Foreskin keratinocyte (primary cell): ENCODE measurements at places on chromosomes 2 and 18.

- DNase-seq: peak; percentile 66
Measured at GRCh38 chr2:68921646-68922045, 31.0 kb downstream of the GKN2 start.

GRCh38 chr18:21632393-21632792 lies 20.3 kb downstream of the SNRPD1 start:
- no peak for DNase-seq

DNA sequence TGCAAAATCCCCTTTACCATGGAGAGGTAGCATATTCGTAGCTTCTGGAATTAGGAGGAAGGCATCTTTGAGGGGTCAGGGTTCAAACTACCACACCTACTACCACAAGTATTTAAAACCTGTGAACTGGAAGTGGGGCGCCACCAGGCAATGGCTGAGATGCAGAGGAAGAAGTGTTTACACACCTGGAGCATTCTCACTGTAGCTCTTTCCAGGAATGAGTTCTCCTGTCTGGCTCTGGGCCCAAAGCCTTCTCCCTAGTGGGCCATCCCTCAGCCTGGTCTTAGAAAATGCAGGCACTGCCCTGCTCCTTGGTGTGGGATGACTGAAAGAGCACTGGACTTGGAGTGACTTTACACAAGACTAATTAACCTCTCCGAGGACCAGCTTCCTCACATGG lies 30.7 kb upstream of the FOXI3 start:
- DNase-seq: no peak

- DNase-seq: no peak
Measured at GRCh38 chr2:240997856-240998705, at the start of gene SNED1. SNED1 (plus strand) TSS chr2:240998618; CDS start chr2:240998838, 220 bp downstream.

- DNase-seq: peak; percentile 32
Measured at GRCh38 chr2:142217804-142218203, 87.0 kb upstream of the LRP1B start.

DNA sequence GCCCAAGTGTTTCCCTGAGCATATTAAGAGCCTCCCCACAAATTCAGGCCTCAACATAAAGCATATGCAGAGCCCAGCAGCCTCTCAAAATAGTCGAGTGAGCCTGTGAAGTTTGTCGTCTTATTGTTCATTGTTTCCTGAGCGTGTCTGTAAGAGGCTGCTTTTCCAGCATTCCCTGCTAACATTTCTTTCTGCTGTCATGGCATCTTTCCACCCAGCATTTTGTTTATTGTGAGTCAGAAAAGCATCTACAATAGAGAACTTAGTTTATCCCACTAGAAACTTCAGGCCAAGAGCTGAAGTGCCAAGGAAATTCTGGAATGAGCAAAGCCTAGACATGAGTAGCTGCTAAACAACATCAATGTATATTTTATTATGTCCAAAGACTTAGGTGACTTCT lies 46.3 kb upstream of the STAM2 start:
- no peak for DNase-seq

DNA sequence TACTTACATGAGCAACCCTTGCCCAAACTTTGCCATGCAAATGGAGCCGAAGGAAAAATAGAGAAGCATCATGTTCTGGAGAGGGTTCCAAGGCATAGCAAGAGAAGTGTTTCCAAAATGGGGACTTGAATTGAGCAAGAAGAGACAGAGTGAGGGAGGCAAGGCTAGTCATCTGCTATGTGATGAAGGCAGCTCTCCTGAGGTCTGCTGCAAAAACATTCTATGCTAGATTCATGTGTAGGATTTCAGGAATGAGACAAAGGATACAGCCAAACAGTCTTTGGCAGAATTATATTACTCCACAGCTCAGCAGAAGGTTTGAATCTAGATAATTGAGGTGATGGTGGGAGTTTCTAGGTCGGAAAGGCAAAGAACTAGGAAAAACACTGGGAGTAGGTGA lies 24.1 kb upstream of the MRPL19 start:
- DNase-seq: no peak

GRCh38 chr2:191174442-191174841 lies 23.6 kb upstream of the STAT4 start:
- no peak for DNase-seq

DNA sequence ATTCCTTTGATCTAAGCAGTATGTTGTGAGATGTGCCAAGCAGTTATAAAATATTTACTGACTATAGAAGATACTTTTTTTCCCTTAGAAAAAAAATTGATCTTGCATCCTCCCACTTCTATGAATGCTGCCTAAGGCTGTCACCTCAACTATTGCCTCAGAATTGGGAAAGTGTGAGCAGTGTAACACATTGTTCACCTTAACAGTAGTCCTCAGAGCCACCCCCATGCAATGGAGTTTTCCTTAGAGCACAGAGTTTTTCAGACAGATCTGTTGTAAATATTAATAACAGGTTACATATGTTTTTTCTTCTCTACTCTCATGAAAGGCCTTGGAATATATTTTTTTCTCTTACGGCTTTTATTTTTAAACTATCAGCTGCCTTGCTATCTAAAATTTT lies 607.3 kb downstream of the STK39 start:
- DNase-seq: no peak

DNA sequence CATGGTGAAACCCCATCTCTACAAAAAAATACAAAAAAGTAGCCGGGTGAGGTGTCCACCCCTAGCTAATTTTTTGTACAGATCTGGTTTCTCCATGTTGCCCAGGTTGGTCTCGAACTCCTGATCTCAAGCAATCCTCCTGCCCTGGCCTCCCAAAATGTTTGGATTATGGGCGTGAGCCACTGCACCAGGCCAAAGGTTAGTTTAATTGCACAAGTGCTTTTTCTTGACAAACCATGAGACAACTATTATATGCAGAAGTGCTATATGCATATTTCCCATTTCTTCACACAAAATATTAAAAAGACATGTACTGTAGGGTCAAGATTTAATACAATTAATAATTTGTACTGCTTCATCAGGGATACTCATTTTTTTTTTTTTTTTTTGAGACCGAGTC lies 5.0 kb upstream of the GGCX start:
- DNase-seq: no peak

DNA sequence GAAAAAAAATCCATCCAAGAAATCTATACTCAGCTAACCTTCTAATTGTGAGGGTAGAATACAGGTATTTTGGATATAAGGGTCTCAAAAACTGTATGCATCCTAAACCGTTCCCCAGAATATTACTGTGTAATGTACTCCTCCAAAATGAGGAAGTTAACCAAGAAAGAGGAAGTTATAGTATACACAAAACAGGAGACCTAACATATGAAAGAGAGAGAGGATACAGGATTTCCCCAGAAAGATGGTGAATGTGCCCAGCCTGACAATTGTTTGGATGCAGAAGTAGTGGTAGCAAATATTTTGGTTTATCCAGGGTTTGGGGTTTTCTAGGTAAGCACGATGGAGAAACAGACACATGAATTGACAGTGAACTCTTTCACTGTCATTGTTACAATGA lies 50.6 kb downstream of the GALNT3 start:
- no peak for DNase-seq

GRCh38 chr2:101267671-101268656 lies 15.3 kb downstream of the CNOT11 start:
- no peak for DNase-seq

GRCh38 chr2:20532634-20533437 lies 86.0 kb downstream of the RHOB start:
- DNase-seq: no peak

- DNase-seq: no peak
Measured at GRCh38 chr2:24272161-24272802, 88.1 kb downstream of the ITSN2 start.

- DNase-seq: no peak
Measured at GRCh38 chr18:74342416-74343043, 26.9 kb downstream of the C18orf63 start.

- no peak for DNase-seq
Measured at GRCh38 chr2:172311921-172312345, 115.5 kb upstream of the ITGA6 start.

DNA sequence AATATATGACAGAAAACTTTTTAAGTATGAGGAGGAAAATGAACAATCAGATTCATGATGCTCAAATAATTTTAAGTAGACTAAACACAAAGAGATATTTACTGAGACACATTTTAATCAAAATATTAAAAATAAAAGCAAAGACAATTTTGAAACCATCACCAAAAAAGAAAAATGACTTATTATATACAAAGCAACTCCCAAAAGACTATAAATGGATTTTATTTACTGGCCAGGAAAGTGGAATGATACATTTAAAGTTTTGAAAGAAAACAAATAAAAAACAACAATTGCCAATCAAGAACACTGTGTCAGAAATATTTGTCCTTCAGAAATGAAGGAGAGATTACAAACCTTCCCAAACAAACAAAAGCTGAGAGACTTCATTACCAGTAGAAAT lies 968.5 kb upstream of the CELF4 start:
- no peak for DNase-seq

DNA sequence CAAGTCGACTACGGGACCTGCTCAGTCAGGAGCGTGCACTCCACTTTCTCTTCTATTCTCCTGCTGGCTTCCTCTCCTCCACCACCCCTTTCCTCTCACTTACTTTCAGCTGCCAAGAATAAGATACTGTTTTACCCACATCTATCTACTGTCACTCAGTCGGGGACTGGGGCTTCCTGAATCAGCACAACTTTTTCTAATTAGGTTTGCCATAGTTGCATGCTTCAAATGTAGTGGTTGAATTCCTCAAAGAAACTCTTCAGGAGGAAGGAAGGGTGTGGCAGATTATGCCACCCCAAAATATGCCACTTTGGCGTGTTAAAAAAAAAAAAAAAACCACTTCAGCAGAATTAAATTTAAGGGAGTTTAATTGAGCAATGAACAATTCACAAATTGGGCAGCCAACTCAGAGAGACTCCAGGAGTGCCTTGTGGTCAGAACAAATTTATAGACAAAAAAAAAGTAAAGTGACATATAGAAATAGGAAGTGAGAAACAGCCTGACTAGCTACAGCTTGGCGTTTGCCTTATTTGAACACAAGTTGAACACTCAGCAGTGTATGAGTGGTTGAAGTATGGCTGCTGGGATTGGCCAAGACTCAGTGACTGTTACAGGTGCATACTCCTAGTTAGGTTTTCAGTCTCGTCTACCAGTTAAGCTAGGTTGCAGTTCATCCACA lies 32.5 kb upstream of the RMDN2 start:
- no peak for DNase-seq

DNA sequence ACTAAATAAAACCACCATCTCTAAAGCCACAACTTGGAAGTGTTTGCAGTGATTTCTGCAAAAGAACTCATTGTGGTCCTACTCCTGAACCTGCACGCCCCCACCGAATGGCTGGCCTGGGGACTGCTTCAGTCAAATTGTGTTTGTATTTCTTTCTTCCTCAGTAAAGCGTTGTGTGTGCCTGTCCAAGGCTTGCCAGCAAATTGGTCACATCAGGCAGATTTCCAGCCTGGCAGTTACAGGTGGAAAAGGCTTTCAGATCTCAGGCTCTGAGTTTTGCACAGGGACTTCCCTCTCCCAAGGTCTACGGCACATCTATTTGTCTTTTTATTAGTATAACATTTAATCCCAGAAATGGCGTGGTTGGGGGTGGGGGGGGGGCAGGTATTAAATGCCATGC lies 54.0 kb upstream of the NOSTRIN start:
- DNase-seq: no peak

GRCh38 chr2:136236019-136236418 lies 118.1 kb upstream of the CXCR4 start:
- DNase-seq: peak; percentile 64

DNA sequence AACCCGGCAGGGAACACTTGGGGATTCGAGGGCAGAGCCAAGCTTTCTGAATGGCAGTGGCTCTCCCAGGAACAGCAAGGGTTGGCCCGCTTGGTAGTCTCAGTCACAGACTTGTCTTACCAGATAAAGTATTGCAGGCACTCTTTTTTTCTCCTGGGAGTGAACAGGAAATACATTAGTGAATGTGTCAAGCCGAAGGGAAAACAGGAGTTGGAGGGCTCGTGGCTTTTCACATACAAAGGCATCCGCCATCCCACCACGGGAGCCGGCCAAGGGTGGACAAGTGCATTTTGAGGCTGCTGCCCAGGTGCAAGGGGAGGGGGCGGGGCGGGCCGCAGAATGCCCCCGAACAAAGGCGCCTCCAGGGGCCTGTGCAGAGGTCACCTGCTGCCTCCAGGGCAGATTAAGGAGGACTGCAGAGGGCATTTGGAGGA lies 163.3 kb upstream of the SIX3 start:
- no peak for DNase-seq

DNA sequence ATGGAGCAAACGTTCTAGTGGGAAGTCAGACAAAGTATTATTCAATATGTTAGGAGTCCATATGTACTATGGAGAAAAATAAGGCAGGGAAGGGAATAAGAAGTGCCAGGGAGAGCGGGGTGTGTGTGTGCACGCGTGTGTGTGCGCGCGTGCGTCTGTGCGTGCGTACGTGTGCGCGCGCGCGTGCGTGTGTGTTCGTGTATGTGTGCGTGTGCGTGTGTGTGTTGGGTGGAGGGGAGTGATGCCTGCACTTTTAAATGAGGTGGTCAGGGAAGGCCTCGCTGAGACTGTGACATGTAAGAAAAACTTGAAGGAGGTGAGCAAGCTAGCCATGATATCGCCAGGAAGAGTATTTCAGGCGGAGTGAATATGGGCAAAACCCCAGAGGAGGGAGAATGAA lies 1.6 kb upstream of the MREG start:
- DNase-seq: no peak

- no peak for DNase-seq
Measured at GRCh38 chr18:68728081-68728700, 13.3 kb upstream of the TMX3 start.

DNA sequence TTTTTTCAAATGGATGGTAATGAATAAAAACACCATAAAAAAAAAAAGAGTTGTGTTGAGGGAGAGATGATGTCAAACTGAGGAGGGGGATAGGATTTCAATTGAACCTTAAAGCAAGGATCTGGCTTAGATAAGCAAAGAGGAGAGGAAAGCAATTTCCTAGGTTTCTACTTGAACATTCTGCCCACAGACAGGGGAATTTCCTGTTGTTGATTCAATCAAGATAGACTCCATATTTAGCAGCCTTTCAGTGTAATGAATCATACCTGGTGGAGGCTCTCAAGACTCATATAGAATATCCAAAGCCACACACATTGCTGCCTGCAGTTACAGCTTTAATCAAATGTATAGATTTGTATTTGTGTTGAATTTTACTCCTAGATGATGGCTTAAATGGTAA lies 294.4 kb upstream of the PIK3C3 start:
- DNase-seq: no peak

GRCh38 chr2:193584522-193584938 lies 1389.8 kb upstream of the TMEFF2 start:
- peak; percentile 57 for DNase-seq
